ENCODE measurements at places on chromosomes 13 and 19. TPM values are rescaled to one million over a fixed set of nuclear protein-coding genes. Genes with fewer than 3 reads are reported as not detected.

The NEK5 gene
- total RNA-seq, result not detected

The DBP gene
- total RNA-seq, result 18.0 TPM

The SCN1B gene
- total RNA-seq, result 0.26 TPM

The UBAC2 gene
- total RNA-seq, result 52.8 TPM

The ABCC4 gene
- 7.7 TPM for total RNA-seq

The TMEM221 gene
- not detected for total RNA-seq

The FAM216B gene
- total RNA-seq, result not detected

The LILRB3 gene
- total RNA-seq, result 0.35 TPM

The TUBA3C gene
- not detected for total RNA-seq

The CEACAM6 gene
- total RNA-seq, result not detected

The CLEC17A gene
- not detected for total RNA-seq

The IGLON5 gene
- 0.23 TPM for total RNA-seq

The DIRAS1 gene
- not detected for total RNA-seq

The ZBTB7A gene
- 67.4 TPM for total RNA-seq

The FDX2 gene
- total RNA-seq, result 11.1 TPM

The CGB2 gene
- total RNA-seq, result not detected

The CYP2S1 gene
- total RNA-seq, result not detected

The SMAD9 gene
- not detected for total RNA-seq

The VASP gene
- total RNA-seq, result 308 TPM

The FEM1A gene
- total RNA-seq, result 16.8 TPM

The NCAN gene
- 0.05 TPM for total RNA-seq

The ZNF112 gene
- not detected for total RNA-seq

The C19orf33 gene
- not detected for total RNA-seq

The C19orf12 gene
- total RNA-seq, result 43.6 TPM

The MAMSTR gene
- total RNA-seq, result 1.1 TPM

The NBEA gene
- total RNA-seq, result 0.12 TPM

The ATP4A gene
- total RNA-seq, result not detected

The ZNF525 gene
- 13.6 TPM for total RNA-seq

The ANKRD24 gene
- 1.4 TPM for total RNA-seq

The FBXO27 gene
- total RNA-seq, result not detected

The PNMA8B gene
- not detected for total RNA-seq

The ZNF837 gene
- total RNA-seq, result 0.98 TPM

The ZNF737 gene
- 11.7 TPM for total RNA-seq

The ACP5 gene
- total RNA-seq, result 34.1 TPM

The CACNA1A gene
- 1.4 TPM for total RNA-seq
